Stimulated activated naive CD4-positive, alpha-beta T cell (primary cell): ENCODE measurements at places on chromosomes 2 and 18.
A peak's percentile ranks its signal among the peaks of the same experiment; 100 is the strongest.

- DNase-seq, result no peak
Measured at GRCh38 chr18:61865466-61866175, 27.2 kb downstream of the RNF152 start.

DNA sequence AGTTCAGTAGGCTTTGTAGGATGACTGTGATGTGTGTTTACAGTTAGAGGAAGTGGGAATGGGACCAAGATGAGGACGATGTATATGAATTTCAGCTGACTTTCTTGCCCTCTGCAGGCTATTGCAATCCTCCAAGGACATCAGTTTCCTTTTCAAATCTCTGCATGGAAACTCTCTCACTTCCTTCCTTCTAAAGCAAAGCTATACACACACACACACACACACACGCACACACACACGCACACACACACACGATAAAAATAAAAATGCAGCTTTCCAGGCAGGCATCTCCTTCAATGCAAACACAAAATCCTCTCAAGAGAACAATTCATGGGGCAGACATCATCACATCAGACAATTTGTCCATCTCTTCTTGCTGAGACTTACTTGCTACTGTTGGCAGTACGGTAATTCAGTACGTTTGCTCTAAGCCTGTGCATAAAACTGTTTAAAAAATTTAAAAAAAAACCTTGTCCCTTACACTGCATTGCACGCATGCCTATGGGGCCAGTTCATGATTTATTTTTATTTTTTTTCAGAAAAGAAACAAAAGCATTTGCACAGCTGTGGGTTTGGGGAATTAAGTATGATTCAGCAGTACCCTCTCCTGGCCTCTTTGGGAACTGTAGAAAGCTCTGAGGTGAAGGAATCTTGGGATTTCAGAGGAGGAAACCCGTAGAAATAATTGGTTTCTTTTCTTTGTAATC, 27.1 kb upstream of the ICOS start:
- peak; percentile 55 for DNase-seq

DNA sequence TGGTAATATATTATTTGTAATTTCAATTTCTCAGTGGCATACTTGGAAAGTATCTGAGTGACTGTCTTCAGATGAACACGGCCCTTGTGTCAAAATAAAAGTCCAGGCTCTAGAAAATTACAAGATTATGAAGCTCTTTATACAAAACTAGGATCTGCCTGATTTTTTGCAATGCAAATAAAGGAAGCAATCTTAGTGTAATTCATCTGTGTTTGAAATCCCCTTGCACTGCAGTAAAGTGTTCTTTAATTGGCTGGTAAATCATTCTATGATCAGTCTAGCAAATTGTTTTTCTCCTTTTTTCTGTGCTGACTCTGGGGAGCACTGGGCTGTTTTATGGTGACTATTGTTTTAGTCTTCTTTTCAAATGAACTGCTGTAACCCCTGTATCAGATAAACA, 1039.0 kb downstream of the SOCS6 start:
- DNase-seq, result no peak

DNA sequence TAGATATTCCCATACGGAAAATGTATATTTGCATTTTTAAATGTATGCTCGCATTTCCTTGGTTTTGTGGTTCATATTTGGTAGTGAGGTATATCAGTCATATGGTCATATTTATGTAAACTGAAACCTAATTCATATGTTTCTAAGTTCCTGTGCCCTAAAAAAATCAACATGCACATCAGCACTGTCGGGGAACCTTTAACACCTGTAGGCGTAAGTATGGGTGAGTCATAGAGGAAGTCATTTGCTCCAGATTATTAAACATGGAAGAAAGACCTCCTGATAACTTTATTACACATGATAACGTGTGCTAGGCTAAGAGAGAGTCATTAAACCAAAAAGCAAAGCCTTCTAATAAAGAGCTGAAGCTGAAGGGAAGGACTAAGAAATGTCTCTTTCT, 437.7 kb downstream of the NRXN1 start:
- DNase-seq, result no peak

GRCh38 chr2:205658572-205658971, 23.7 kb upstream of the NRP2 start:
- no peak for DNase-seq

DNA sequence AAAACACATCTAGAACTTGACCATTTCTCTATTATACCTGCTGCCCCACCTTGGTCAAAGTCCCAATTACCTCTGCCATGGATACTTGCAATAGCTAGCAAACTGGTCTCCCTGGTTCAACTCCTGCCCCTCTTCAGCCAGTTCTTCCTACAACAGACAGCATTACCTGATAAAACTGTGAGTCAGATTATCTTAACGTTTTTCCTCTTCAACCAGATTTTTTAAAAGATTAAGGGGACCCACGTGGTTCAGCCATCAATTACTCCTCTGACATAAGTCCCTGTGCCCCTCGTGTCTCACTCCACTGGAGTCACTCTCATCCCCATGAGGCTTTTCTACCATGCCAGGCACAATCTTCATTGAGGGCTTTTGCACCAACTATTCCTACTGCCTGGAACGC, 5.3 kb upstream of the ARHGAP15 start:
- no peak for DNase-seq

GRCh38 chr2:106053116-106053515, 141.0 kb downstream of the UXS1 start:
- DNase-seq, result peak; percentile 25

DNA sequence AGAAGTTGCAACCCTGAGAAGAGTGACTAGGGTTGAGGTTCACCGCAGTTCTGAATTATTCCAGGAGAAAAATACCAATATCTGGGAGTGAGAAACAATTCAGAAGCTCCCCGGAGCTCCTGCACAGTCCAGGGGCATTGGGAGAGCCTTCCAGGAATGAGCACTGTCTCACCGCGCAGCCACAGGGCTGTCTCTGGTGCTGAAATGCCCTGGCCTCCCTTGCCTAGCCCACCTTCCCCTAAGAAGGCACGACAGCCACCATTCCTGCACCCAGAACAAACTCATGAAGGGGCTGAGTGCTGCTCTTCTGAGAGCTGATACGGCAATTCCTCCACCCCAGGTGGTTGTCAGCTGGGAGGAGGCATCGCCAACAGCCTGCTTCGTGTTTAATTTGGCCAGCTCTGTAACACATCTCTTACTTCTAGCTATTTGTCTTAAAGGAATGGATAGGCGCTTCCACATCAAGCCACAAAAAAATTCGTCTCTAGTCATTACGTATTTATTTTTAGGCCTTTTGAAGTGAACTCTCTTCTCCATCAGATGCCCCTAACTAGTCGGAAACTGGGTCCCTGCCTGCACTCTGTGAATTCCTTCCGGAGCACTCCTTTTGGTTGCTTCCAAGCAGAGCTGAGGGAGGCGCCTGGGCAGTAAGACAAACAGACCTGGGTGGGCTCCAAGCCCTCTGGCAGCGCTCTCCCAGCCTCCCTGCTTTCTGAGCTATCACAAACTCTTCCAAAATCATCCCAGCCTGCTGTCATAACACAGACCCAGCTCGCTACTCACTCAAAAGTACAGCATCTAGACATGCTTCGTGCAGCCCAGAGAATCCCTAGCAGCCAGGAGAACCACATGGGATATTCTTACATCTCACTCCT, 120.5 kb upstream of the CCDC68 start:
- no peak for DNase-seq

DNA sequence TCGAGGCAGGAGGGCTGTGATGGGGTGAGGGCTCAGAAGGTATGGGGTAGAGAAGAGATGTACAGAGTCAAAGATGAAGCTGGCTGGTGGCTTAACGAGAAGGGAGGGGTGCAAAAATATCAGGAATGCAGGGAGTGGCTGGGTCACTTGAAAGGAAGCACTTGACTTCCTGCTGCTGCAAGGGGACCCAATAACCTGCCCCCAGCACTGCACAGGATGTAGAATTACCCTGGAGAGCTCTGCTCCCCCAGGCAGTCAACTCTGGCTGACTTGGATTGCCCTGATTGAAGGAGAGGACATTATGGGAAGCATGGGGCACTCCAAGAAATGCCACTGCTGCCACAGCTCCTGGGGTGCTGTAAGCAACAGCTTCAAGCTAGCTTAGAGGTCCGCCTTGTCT, 41.8 kb downstream of the CFAP221 start:
- no peak for DNase-seq

DNA sequence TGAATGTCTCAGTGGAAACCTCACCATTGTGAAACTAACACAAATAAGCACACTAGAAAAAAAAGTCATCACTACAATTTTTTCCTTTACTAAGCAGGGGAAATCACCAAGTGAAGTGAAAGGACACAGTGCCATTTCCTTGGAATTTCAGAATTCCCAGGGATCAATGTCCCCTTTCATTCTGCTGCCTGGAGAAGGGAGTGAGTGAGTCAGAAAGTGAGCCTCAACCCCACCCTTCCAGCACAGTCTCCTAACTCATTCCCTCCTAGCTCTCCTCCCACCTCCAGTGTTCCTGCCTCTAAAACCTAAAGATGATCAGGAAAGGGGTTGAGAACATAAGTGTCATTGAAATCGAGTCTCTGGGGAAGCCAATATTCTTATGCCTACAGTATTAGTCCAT, 608.5 kb downstream of the RNF144A start:
- DNase-seq, result no peak

DNA sequence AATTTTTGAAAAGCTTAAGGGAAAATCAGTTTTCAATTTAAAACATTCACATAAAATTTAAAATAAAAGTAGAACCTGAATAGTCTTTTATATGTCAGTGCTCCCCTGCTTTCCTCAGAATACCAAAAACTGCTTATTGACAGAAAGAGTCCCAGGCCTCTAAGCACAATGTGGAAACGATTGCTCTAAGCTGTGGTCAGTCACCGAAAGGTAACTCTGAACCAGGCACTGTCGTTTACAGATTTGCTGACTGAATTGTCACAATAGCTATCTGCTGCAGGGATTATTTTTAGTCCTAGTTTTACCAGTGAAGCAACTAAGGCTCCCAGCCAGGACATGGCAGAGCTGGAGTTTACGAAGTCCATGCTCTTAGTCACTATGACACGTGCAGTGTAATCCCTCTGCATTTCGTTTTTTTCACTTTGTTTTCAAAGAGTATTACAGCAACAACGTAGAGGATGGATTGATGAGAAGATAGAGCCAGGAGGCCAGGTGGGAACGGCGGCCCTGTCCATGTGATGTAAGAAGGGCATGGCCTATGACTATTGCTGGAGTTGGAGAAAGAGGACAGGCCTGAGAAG, 28.1 kb upstream of the TMEM247 start:
- DNase-seq, result no peak
